ENCODE measurements at places on chromosomes 3 and 15.

- DNase-seq, result no peak
Measured at GRCh38 chr3:186519021-186519658, 25.0 kb downstream of the CRYGS start.

DNA sequence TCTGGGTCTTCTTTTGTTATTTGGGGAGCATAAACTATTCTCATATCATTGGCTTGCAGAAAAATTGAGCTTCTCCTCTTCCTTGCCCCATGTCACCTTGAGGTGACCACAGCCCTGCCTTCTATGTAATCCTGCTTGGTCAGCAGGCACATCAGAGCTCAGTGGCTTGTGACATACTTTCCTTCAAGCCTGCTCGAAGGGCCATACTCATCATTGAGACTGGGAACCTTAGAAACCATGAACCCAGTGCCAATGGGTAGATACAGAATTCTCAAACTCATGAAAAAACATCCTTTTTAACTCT, 3.7 kb upstream of the CCR2 start:
- DNase-seq, result no peak

DNA sequence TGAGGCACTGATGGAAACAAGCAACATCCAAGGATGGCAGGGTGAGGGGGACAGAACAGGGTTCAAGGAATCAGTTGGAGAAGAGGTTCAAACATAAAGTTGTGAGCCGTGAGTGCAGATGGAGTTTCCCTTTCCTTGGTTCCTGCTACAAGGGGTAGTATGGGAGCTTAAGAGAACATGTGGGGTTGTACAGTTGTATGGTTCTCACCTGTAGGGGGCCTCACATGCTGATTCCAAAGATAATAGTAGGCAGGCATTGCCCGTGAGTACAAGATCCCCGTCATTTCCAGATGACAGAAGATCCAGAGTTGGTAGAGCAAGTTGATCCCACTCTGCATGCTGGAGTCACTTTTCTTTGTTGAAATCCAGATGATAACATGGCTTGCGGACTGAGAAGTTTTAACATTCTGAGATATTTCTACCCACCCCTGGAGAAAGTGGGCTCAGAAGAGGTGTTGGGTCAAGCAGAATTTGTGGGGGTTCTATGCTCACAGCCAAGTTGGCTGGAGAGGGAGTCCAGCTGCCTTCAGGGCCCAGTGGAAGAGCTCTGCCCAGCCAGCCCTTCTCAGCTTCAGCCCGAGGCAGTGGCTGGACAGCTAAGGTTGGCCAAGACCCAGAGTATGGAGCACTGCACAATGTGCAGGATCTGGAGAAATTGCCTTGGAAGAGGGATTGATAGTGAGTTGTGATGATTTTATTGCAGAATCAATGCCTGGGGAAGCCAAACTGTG, 141.8 kb downstream of the THSD4 start:
- no peak for DNase-seq

DNA sequence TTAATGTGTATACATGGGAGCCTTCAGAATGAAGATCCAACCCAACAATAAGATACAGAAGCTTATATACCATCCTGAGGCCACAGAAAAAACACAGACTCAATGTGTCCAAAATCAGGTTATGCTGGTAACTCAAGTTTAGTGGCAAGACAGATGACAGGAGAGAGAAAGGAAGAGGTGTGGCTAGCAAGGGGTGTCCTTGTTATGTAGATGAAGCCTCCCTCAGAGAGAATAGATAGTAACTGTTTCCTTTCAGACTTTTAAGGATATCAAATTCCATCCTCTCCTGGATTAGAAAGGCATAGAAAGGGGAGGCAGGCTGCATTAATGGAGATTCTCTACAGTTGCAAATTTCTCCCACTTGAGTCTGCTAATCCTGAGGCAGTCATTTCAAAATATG, 447.4 kb downstream of the GABRB3 start:
- no peak for DNase-seq

All from NCI-H187 treated with DMSO at 0.1 percent for 48 hours (cell line).